ENCODE measurements at places on chromosomes 4 and X.

DNA sequence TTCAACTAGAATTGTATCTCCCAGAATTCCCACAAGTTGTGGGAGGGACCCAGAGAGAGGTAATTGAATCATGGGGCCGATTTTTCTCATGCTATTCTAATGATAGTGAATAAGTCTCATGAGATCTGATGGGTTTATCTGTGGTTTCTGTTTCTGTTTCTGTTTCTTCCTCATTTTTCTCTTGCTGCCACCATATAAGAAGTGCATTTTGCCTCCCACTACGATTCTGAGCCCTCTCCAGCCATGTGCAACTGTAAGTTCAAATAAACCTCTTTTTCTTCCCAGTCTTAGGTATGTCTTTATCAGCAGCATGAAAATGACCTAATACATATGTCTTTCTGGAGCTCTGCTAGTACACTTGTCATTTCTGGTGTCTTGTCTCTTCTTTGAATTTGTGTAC is 22.1 kb upstream of the OR13H1 start:
- no peak for DNase-seq

DNA sequence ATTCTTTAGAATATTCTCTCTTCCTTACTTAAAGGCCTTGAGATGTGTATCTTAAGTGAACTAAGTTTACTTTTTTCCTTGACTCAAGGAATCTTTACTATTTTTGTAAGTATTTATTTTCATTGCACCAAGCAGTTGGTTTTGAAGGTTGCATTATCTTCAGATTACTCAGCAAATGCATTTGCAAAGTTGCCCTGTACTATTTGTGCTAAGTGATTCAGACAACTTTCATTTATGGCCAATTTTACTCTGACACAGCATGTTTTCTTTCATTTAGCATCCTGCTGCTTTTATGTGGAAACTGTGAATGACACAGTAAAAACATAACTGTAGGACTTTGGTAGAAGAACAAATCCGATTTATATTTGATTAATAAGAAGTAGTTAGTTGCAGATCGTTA is 191.0 kb downstream of the CCSER1 start:
- peak; percentile 29 for DNase-seq

GRCh38 chr4:85938062-85938461 is 421.8 kb downstream of the MAPK10 start:
- no peak for DNase-seq

DNA sequence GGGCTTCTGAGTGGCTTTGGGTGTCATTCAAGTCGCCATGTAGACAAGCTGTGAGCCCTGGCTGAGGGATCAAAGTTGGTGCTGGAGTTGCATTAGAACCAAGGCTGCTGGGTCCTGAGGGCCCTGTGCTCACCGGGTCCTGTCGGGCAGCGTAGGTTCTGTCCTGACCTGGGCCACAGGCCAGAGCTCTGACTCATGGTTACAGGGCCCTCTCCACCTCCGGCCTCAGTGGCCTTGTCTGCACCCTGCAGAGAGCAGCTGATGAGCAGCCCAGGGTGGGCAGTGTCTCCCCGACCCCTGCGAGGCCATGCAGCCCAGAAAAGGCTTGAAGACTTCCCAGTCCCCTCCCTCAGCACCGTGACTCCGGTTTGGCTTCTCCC is 22.5 kb downstream of the ATP2B3 start:
- DNase-seq = no peak

Data from AG09309 (cell line).